GM12864 (cell line): ENCODE measurements at places on chromosomes 5 and 9.

DNA sequence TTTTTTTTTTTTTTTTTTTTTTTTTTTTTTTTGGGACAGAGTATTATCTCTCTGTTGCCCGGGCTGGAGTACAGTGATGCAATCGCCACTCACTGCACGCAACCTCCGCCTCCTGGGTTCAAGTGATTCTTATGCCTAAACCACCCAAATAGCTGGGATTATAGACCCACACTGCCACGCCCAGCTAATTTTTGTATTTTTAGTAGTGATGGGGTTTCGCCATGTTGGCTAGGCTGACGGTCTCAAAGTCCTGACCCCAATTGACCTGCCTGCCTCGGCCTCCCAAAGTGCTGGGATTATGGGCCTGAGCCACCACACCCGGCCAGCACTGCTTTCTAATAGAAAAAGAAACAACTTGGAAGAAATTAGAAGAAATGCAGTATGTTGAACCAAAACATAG, 39.2 kb downstream of the TTC1 start:
- DNase-seq = no peak

DNA sequence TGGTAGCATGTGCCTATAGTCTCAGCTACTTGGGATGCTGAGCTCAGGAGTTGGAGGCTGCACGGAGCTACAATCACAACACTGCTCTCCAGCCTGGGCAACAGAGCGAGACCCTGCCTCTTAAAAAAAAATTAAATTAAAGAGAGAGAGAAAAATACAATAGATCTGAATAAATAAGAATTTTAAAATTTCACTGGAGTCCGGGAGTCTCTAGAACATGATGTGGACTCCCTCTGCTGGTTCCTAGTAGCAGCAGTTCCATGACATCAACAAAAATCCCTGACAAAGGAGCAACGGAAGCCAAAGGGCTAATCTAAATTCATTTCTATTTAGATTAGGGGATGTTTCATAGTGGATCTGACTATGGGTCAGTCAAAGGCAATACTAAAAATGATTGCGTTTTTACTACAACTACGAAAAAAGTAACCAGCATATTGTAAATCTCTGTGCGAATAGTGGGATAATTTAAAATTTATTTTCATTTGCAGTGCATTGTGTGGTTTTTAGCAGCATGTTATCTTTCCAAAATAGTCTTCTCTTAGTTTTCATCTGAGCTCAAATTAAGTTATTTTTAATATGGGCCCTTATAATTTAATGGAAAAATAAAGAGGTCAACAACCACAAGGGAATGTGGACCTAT, 6.7 kb downstream of the INIP start:
- DNase-seq = no peak

- no peak for DNase-seq
These were observed 139.7 kb downstream of the LRRC70 start for GRCh38 chr5:62718324-62718723.

GRCh38 chr9:33381231-33381791, 21.1 kb downstream of the AQP7 start:
- no peak for DNase-seq

GRCh38 chr5:142447887-142448286, 123.1 kb upstream of the SPRY4 start:
- no peak for DNase-seq

DNA sequence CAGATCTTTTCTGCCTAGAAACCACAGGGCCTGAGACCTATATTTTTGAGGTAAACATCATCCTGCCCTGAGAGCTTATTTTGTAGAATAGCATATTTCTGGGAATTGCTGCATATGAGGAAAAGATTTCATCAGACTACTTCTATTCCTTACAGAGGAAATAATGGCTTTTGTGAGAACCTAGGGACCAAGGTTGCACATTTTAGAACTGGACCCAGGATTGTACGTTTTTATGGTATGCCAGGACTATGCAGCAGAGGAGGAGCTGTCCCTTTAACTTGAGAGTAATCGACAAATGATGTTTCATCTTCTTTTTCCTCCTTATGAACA, 2.2 kb upstream of the ALDH1A1 start:
- no peak for DNase-seq
